ENCODE measurements at places on chromosomes 11 and 22.

GRCh38 chr11:46535688-46536087 lies 58.1 kb downstream of the AMBRA1 start:
- no peak for DNase-seq

DNA sequence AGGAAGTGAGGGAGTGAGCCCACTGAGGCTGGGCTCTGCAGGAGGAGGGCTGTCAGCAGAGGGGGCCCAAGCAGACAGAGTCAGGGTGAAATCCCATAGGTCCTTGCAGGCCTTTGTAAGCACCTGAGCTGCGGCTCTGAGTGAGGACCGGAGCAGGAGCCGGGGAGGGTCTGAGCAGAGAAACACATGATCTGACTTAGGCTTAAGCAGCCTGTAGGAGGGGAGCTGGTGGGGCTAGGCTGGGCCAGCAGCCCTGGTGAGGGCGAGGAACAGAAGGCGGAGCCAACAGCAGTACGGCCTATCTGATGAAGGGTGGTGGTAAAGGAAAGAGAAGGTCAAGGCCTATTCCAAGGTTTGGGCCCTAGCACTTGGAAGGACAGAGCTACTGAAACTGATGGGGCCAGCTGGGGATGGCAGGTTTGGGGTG lies 26.9 kb upstream of the CBX7 start:
- DNase-seq = no peak

DNA sequence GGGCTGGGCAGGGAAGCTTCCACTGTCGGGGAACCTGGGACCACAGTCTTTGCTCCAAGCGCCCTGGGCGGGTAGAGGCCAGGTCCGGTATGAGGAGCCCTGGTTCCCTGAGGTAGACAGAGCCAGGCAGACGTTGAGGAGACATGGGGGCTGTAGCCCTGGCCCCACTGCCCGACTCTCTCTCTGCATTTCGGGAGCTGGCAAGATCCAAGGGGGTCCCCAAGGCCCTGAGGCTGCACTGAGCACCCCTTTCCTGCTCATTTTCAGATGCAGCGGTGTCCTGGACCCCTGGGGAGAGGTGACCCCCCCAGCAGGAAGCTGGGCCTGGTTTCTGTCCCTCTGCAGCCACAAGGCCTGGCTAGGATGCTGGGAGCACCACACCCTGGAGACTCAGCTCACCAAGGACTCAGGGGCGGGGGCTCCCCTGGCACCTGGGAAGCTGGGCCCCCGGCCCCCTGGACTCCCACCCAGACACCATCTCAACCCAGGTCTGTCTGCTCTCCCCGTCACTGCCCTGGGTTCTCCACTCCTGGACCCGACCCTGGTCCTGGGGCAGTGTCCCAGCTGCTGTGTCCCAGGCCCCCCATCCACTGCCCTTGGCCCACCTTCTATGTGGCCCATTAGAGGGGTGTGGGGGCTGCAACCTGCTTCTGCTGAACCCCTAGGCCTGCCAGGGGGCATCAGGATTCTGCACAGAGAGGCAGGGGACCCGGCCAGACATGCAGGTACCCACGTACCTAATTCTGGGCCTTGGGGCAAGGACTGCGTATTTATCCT lies 15.0 kb upstream of the MUC6 start:
- DNase-seq = no peak

- DNase-seq = no peak
These were observed 100.2 kb upstream of the OR4C13 start for GRCh38 chr11:49851971-49852389.

GRCh38 chr11:126334659-126335462 lies 20.6 kb upstream of the ST3GAL4 start:
- peak; percentile 61 for DNase-seq

GRCh38 chr11:124190298-124191139 lies 7.4 kb downstream of the OR10D3 start:
- no peak for DNase-seq

GRCh38 chr22:39518996-39519680 lies 1.2 kb upstream of the ATF4 start:
- peak; percentile 51 for DNase-seq

- DNase-seq = no peak
These were observed 31.5 kb upstream of the TSPAN18 start for GRCh38 chr11:44695169-44695833.

DNA sequence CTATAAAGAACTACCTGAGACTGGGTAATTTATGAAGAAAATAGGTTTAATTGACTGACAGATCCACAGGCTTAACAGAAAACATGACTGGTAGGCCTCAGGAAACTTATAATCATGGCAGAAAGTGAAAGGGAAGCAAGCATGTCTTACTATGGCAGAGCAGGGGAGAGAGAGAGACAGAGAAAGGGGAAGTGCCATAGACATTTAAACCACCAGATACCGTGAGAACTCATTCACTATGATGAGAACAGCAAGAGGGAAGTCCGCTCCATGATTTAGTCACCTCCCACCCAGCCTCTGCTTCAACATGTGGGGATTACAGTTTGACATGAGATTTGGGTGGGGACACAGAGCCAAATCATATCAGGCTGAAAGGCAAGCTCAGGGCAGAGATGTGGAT lies 327.1 kb upstream of the DDI1 start:
- DNase-seq = no peak

GRCh38 chr11:78737891-78738290 lies 163.2 kb upstream of the NARS2 start:
- no peak for DNase-seq

DNA sequence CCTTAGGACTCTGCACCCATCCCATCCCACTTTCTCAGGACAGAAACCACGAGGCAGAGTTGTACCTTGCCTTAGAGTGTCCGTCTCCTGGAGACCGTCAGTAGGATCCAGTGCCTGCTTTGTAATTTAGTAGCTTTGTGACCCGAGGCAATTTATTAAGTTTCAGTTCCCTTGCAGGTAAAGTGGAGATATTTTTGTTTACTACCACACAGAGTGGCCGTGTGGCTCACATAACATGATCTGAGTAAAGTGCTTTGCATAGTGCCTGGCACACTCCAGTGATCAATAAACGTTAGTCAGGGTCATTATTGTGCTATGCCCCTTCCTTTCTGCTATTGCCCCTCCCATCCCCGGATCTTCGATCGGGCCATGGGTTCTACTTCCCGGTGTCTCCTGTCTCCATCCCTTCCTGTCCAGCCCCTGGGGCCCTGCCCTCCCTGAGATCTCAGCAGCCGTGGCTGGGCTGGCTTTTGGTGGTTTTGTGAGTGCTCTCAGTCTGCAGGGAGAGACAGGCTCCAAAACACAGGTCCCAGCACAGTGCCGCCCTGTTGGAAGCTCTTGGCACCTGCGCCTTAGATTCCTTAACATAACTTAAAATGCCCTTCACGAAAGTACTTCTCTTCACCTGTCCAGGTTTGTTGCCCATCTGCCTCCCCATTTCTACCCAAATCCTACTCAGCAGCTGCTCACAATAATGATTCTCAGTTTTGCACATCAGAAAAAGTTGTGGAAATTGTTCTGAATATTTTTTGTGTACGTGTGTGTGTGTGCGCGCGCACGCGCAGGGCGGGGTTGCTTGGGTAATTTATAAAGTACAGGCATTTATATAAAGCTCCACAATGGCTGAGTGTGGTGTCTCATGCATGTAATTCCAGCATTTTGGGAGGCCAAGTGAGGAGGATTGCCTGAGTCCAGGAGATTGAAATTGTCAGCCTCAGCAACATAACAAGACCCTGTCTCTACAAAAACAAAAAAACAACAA lies 753.7 kb downstream of the NTM start:
- DNase-seq = no peak

DNA sequence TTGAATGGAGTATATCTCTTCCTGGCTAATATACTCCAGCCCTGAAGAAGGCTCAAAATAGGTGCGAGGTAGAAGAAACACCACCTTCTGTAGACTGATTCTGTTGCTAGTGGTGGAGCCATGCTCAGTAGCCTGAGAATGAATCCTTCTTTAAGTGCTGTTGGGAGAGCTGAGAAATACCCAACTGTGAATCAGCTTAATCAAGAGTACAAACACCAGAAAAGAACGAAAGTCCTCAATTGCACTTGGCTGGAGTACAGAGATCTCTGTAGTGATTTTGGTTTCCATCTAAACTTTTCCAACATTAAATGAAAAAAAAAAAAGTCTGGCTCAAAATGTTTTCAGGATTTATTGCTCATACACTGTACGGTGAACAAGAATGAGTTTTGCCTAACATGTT lies 619.1 kb downstream of the METTL15 start:
- no peak for DNase-seq

DNA sequence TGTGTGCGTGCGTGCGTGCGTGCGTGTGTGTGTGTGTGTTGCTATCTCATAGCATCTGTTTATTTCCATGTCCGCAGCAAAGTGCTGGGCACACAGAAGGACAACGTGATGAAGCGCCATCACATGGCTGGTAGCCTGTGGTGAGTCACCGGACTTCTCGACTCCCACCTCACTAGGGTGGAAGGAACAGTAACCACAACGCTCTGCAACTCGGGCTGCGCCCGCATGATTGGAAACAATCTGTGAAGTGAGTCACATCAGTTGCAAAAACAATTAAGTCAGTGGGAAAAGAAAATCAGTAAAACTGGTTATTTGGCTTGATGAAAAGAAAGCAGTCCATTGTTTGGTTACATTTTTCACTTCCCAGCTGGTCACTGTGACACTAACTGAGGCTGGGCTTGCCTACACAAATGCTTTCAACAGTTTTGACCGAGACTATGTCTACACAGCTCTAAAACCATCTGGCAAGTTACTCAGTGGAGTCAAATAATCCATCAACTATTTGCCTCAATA lies 437.3 kb upstream of the CADM1 start:
- peak; percentile 69 for DNase-seq

DNA sequence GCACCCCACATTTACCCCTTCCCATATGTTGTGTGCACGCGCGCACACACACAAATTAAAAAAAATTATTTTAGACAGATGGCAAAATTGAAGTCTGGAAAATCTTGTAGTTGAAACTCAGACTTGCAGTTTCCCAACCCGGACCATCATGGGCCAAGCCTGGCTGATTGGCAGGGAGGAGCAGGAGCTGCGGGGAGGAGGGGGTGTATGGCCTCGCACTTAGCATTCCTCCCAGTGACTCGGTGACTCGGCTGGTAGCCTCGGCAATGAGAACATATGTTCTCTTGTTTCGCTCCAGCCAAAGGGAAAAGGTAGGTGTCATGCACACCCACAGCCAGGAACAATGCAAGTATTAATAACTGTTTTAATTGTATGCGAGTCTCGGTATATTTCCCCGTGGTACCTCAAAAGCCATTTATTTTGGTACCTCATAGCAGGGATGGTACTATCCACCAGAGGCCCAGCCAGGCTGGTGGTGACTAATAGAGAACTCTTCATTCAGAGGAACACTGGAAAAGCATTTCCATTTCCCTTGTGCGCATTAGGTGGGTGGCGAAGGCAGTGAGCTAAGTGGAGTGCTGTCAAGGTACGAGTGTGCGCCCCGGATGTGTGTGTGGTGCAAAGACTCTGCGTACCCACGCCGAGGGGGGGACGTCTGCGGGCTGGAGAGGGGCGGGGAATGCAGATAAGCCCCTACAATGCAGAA lies 92.5 kb downstream of the DSCAML1 start:
- DNase-seq = no peak

GRCh38 chr11:5922749-5923426 lies 19.2 kb upstream of the OR56A3 start:
- DNase-seq = no peak

- no peak for DNase-seq
These were observed 225.6 kb upstream of the ZBED5 start for GRCh38 chr11:11083441-11083840.

- peak; percentile 42 for DNase-seq
These were observed 8.3 kb upstream of the IGSF9B start for GRCh38 chr11:133965031-133965601.

- no peak for DNase-seq
These were observed 26.6 kb downstream of the SHANK3 start for GRCh38 chr22:50699001-50699755.

DNA sequence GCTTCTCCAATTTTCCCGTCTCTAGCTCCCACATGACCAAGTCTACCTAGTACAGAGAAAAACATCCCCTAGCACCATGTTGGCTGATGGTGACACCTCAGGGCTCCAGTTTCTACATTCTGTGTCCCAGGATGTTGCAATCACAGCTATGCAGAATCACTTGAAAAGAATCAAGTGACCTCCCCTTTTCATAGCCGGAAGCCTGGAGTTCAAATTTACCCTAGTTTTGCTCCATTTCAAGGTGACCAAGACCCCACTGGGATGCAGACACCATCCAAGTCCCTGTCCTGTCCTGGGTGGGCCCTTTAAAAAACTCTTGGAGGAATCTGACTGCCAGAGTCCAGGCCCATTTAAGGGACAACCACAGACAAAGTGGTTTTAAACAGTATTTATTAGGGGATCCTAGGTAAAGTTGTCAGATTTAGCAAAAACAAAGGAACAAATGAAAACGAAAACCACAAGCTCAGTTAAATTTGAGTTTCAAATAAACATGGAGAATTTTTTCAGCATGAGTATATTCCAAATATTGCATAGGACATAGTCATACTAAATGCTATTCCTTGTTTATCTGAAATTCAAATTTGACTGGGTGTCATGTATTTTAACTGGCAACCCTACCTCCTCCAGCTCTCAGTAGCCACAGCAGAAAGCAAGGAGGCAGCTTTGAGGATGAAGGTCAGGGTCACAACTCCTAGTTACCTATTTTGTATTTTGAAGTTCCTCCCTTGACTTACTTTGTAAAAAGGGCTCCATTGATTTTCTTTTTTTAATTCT lies 52.4 kb downstream of the MIAT start:
- peak; percentile 69 for DNase-seq

DNA sequence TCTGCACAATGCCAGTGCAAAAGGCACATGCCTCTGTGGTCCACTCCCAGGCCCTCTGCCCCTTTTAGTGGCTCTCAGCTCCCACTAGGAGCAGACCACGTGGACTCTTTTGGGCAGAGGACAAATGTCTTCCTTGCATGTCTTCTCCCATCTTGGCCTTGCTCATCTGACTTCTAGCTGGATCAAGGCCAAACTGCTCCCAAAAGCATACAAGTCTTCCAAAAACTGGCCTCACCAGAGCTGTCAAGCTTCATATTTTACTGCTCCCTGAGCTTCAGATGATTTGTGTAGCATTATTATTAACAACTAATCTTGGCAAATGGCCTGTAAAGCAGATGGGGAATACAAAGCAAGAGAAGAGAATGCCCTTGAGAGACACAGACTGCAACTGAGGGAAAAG lies 6.9 kb downstream of the SMPD1 start:
- no peak for DNase-seq

DNA sequence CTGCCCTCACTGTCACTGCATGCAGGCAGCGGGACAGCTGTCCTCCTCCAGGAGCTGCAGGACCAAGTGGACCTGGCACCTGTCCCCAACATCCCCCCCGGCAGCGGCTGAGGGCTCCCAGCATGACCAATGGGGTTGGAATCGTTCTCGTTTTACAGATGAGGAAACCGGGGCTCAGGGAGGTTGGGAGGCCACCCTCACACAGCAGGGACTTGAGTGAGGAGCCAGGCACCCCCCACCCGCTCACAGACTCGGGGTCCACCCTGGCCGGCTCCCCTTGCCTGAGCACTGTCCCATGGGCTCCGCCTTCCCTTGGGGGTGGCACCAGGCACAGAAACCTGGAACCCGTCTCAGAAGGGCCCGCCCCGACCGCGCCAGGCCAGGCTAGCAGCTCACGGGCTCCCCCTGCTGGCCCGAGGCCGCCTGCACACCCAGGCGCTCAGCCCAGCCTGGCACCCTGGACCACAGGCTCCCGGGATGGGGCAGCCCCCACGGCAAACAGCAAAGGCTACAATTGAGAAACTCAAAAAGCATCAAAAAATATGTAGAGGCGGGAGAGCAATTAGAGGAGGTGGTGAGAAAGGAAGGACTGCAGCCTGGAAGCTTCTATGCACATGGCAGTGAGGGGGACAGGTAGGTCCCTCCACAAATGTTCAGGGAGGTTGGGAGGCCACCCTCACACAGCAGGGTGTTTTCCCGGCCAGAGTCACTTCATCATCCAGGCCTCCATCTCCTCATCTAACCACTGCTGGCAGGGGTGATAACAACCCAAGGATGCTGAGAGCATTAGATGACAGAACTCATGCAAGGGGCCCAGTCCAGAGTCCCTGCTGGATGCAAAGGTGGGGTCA lies 12.8 kb downstream of the MACROD1 start:
- peak; percentile 95 for DNase-seq
